B cell (primary cell): ENCODE measurements at places on chromosomes 5 and 9.

- no peaks in the 10 kb centered on the region for H3K4me1 ChIP-seq
- H3K27me3 ChIP-seq = no peaks in the 10 kb centered on the region
- DNase-seq = no peak
- peaks cover 34% of the 10 kb centered on the region for H3K36me3 ChIP-seq
- no peak overlapping the region for H3K27ac ChIP-seq
These were observed 37.5 kb downstream of the NAA35 start for GRCh38 chr9:85978496-85978895.

DNA sequence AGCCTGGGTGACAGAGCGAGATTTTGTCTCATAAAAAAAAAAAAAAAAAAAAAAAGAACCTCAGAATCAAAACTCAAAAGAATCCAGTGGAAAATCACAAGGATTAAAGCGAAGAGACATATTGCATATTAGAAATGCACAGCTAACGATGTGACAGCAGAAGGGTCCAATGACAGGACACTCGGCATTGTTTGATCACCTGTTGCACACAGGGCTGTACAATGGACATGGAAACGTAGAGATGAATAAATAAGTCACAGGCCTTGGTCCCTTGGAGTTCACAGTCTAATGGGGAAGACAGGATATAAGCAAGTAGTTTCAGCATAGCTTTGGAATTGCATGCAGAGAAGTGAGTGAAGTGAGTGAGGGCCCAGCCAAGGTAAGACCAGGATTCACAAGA, 25.9 kb upstream of the PIK3R1 start:
- no peaks in the 10 kb centered on the region for H3K36me3 ChIP-seq
- no peak overlapping the region for H3K4me3 ChIP-seq
- DNase-seq = no peak
- no peak overlapping the region for H3K27ac ChIP-seq

GRCh38 chr5:110702300-110702699, 24.2 kb downstream of the TMEM232 start:
- no peak for DNase-seq
- no peaks in the 10 kb centered on the region for H3K36me3 ChIP-seq
- no peak overlapping the region for H3K4me3 ChIP-seq
- no peaks in the 10 kb centered on the region for H3K4me1 ChIP-seq
- H3K27ac ChIP-seq = no peak overlapping the region

DNA sequence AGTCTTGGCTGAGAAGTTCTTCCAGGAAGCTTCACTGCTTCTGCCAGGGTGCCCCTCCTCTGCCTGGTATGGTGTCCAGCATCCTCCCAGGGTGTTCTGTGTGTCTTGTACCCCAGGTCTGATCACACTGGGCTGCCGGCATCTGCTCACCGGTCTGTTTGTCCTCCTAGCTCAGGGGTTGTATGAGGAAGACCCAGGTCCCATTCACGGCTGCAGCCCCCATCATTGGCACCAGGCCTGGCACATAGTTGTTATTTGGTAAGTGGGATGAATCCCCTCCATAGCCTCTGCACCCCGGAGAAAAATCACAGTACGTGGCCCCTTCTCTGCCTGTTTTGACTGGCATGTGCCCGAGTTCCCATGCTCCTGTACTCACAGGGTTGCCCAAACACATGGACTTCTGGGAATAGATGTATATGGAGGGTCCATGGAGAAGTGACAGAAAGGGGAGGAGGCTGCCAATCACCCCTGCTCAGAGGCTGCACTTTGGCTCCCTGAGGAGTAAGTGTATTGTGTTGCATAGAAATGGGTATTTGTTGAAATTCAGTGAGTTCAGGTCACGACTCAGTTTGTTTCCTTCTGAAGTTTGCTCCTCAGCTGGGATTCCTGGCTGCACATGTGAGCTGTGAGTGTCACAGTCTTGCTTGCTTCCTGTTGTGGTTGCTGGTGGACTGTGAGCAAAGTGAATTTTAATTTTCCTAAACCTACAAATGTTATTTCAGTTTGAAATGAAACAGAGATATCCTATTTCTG, 96.2 kb downstream of the HSPA4 start:
- H3K4me1 ChIP-seq = no peaks in the 10 kb centered on the region
- no peak overlapping the region for H3K4me3 ChIP-seq
- H3K36me3 ChIP-seq = no peaks in the 10 kb centered on the region
- no peaks in the 10 kb centered on the region for H3K27me3 ChIP-seq
- no peak overlapping the region for H3K27ac ChIP-seq
- DNase-seq = no peak
